Stimulated activated naive CD8-positive, alpha-beta T cell treated with anti-CD3 and anti-CD28 coated beads, Interleukin-15, Interleukin-2, amounts not matched to agents 100 U/mL and 50 U/mL, for 24 hours (primary cell): ENCODE measurements at places on chromosomes 3 and 15.

DNA sequence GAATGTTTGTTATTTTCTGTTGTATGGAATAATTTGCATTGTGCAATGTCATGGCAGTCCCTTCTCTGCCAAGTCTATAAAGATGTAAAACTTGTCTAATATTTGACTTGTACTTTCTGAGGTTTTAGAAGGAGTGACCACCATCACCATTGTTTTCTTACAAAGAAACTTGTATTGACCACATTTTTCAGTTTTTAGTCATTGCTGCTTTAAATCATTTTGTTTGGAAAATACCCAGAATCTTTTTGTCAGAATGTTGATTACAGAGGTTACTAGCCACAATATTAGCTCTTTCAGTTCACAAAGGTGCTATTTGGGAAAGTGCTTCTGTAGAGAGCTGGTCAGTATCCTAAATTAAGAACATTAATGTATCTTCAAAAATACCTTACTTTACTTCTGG lies 532.4 kb upstream of the GBE1 start:
- no peak for DNase-seq

DNA sequence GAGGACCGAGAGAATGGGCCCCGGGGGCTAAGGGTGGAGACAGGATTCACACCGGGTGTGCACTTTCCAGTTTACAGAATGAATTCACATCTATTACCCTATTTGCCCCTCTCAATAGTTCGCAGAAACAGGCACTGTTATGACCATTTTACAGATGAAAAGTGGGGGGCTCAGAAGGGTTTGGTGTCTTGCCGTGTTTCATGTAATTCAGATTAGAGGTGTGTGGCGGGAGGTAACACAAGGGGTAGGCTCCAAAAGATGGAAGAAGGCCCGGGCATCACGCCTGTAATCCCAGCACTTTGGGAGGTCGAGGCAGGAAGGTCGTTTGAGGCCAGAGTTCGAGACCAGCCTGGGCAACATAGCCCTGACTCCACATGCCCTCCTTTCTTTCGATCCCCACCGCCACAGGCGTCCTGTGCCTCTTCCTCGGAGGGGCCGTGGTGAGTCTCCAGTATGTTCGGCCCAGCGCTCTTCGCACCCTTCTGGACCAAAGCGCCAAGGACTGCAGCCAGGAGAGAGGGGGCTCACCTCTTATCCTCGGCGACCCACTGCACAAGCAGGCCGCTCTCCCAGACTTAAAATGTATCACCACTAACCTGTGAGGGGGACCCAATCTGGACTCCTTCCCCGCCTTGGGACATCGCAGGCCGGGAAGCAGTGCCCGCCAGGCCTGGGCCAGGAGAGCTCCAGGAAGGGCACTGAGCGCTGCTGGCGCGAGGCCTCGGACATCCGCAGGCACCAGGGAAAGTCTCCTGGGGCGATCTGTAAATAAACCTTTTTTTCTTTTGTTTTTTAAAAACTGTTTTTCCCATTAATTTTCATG lies 3.4 kb downstream of the DUOXA2 start:
- DNase-seq, result no peak

DNA sequence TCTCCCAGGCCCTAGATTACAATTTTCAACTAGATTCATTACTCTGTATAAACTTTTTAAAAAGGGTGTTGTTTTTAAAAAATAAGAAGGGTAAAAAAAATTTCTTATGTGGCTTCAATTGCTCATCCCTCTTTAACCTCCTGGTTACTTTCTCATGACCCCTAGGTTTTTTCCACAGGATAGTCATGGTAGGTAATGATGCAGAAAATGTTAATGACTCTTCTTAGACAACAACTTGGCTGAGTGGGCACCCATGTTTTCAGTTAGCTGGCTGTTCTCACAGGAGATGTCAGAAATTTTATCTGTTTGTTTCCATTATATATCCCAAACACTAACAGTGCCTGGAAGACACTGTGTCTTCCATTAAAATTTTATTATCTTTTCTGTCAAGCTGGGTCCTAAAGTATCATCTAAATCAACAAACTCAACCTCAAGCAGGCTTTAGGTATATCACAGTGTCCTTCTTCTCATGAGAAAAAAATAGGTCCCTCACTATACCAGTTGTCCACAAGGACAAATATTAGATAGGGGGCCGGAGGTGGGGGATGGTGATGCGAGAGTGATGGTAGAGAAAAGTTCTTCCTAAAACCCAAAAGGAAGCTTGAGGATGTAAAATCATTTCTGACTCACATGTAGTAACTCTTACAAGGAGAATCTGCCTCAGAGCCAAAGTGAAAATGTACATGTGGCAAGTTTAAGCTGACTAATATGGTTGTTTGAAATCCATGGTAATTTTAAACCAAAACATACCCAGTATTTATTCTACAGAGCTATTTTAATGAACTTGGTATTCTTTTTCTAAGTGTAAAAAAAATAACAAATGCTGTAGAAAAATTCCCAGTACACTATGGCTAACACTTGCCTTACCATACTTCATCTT lies 43.3 kb downstream of the PLOD2 start:
- no peak for DNase-seq

DNA sequence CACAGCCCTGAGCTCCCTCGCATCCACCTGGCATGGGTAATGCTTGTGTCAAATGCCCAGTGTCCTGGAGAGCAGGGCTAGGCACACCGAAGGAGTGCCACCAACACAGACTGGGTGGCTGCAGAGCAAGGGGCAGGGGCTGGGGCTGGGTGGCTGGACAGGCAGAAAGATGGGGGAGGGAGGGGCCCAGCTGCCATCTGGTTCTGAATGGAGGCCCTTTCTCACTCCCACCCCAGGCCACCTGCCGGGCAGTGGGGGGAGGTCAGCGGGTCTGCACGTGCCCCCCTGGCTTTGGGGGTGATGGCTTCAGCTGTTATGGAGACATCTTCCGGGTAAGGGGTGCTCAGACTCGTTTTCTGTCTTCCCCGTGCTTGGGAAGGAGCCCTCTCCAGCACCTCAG lies 17.0 kb downstream of the STAB1 start:
- no peak for DNase-seq

DNA sequence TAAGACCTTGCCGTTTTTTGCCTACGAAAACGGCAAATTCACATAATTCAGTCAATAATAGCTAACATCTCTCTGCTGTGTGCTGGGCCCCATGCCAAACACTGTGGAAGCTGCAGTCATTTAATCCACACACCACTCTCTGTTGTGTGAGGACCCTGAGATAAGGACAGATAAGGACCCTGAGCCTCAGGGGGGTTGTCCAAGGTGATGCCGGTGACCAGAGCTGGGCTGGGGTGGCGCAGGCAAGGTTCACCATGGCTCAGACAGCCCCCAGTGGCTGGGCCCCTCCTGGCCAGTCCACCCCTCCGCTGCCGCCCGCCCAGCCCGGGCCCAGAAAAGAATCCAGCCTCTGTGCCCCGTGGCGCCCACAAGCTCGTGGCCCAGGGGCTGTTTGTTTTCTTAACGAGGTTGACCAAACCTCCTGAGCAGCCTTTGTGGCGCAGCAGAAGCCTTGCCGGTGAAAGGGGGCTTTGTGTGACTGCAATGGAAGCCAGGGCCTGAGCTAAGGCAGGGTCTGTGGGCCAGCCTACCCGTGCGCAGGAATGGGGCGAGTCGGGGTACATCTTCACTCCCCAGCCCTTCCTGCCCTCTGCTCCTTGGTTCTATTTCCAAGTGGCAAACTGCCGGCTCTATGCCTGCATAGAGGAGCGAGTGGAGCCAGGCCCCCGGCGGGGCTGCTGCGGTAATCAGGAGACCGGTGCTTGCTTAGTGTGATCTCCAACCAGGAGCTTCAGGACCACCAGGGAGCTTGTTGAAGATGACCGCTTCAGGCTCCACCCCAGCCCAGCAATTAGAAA lies 4.4 kb upstream of the SNX22 start:
- DNase-seq, result no peak

DNA sequence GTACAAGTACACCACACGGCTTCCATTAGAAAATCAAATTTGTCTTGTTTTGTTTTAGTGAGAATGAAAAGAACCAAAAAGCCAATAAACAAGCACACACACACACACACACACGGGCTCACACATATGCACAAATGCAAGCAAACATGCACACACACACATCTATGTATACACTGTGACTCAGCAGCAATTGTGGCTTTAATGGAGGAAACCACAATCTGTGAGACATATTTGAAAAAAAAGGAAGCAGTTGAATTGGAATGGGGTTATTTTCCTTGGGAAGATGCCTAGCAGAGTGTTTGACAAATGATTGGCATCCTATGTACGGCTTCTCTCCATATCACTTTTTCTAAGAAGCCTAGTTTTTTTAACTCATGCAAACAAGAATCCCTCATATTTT lies 201.1 kb upstream of the ARRDC4 start:
- DNase-seq, result no peak

DNA sequence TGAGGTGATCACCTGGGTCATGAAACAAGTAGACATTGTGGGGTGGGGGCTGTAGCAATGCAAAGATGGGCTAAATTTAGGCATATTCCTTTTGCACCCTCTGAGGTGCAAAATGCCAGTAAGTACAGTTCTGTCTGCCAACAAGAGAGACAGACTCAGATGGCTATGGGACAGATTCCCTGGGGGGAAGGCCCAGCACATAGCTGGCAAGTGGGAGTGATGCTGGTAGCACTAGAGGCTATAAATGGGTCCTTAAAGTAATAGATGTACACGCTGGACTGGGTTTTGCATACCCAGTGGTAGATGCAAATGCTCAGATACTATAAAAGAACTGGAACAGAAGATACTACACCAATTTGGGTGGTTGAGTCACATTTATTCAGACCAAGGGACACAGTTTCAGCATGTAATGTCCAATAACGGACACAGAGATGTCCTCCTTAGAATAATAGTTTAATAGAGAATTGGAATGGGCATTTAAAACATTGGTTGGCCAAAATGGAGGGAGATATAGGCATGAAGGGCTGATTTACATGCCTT lies 67.4 kb upstream of the RNU6-1 start:
- DNase-seq, result no peak

GRCh38 chr3:187183210-187183862 lies 13.9 kb upstream of the RTP1 start:
- DNase-seq, result no peak

- DNase-seq, result no peak
These were observed 31.9 kb downstream of the NIT2 start for GRCh38 chr3:100366424-100366823.

DNA sequence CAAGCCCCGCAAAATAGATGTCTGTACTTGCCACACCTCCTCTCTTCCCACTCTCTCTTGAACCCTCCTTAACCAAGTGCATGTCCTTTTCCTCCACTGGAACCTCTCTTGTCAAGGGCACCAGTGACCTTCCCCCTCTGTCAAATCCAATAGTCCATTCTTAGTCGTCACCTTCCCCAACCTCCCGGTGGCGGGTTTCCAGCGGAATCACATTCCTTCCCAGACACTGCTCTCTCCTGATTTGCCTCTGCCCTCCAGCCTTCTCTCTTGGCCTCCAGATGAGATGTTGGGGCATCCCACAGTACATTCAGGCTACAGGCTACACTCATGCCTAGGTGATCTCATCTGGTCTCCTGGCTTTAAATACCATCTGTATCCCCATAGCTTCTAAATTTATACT lies 31.1 kb downstream of the SCN5A start:
- DNase-seq, result no peak

DNA sequence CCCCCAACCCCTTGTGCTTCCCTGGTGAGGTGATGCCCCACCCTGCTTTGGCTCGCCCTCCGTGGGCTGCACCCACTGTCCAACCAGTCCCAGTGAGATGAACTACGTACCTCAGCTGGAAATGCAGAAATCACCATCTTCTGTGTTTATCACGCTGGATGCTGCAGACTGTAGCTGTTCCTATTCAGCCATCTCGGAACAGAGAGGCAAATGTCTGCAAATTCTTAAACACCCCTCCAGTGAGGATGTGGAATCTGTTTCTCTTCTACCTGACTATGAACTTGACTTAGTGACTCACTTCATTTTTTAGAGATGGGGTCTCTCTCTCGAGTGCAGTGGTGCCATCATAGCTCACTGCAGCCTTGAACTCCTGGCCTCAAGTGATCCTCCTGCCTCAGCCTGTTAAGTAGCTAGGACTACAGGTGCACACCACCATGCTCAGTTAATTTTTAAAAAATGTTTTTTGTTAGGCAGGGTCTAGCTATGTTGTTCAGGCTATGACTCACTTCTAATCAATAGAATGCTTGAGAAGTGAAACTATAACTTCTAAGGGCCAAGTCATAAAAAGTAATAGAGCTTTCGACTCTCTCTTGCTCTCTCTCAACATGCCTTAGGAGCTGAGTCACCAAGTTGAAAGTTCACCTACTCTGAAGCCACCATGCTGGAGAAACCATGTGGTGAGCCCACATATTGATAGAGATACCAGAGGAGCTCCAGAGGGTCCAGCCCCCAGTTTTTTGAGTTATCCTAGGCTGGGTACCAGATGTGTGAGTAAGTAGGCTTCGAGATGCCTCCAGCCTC lies 11.5 kb upstream of the PARP14 start:
- peak; percentile 33 for DNase-seq

- peak; percentile 74 for DNase-seq
These were observed 74.1 kb downstream of the SENP2 start for GRCh38 chr3:185659942-185660921.

DNA sequence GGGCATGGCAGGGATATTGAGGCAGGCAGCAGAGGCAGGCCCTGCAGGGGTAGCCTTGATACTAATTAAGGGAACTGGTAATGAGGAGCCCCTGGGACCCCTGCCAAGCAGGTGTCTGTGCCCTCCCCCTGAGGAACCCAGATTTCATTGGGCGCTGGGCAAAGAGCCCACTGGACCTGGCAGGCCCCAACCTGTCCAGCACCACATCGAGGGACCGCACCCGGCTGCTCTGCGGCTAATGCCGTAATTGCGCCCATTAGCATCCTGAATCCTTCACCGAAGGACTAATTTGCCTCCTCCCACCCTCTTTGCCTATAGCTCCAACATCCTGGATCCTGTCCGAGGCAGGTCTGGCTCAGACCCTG lies 13.7 kb upstream of the SEMA3B start:
- DNase-seq, result no peak

DNA sequence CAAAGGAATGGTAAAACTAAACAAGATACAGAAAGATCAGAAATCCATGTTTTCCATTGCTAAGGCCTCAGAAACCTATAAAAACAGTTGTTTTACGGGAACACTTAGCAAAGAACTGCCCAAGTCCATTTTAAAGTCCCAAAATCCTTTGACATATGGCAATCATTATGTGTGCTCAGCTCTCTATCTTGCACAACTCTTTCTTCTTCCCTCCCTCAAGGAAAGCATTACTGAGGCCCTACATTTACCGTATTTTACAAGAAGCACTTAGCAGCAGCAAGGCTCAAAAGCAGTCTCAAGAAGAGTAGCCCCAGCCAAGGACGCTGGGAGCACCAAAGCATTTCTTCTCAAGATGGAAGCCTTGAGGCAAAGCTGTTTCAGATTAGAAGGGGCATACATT lies 169.6 kb upstream of the LRTM1 start:
- no peak for DNase-seq

- no peak for DNase-seq
These were observed 15.6 kb downstream of the SENP5 start for GRCh38 chr3:196883361-196883760.

- no peak for DNase-seq
These were observed 31.6 kb upstream of the SNRPA1 start for GRCh38 chr15:101326462-101327146.

GRCh38 chr15:68431037-68431791 lies 749 bp downstream of the ITGA11 start:
- no peak for DNase-seq

GRCh38 chr3:119604878-119605277 lies 7.2 kb downstream of the PLA1A start:
- no peak for DNase-seq
